ENCODE measurements at places on chromosomes 7 and 10.

DNA sequence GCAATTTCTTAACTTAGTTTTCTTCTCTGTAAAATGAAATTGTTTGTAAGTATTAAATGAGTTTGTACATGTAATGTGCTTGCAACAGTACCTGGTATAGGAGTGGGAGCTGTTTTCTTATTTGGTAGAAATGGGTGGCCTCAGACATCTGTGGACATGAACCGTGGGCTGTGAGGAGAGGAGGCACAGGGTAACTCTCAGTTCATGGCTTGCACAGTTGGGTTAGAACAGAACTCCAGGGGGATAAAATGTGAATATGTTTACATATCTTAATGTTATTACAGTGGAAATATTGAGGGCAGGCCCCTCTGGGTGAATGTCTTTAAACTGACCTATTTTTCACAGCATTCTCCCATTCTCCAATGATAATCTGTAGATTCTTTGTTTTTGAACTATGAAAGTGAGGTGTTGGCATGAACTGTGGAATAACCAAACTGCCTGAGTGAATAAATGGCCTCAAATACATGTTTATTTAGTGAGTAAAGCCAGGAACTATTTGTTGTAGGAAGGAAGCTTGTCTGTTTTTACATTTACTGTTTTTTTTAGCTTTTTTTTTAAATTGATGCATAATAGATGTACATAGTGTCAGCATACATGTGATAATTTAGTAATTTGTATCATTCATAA lies 2.6 kb downstream of the ABCA13 start:
- no peak for DNase-seq

- no peak for DNase-seq
Measured at GRCh38 chr7:158991824-158992621, 135.7 kb downstream of the DYNC2I1 start.

DNA sequence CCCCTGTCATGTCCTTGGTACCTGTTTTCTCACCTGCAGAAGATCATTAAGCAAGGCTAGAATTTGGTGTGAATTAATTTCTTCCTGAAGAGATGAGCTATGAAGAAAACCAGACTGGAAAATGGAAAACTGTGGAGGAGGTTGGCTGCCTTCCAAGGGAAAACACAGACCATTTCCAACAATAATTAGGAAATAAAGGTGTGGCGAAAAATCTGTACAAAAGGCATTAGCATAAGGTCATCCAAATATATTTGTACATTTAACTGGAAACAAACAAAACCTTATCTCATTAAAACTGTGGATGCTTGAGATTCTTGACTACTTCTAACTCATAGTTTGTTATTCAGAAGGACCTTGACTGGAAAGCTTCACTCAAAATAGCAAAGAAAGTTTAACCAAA lies 1.7 kb downstream of the STN1 start:
- no peak for DNase-seq

DNA sequence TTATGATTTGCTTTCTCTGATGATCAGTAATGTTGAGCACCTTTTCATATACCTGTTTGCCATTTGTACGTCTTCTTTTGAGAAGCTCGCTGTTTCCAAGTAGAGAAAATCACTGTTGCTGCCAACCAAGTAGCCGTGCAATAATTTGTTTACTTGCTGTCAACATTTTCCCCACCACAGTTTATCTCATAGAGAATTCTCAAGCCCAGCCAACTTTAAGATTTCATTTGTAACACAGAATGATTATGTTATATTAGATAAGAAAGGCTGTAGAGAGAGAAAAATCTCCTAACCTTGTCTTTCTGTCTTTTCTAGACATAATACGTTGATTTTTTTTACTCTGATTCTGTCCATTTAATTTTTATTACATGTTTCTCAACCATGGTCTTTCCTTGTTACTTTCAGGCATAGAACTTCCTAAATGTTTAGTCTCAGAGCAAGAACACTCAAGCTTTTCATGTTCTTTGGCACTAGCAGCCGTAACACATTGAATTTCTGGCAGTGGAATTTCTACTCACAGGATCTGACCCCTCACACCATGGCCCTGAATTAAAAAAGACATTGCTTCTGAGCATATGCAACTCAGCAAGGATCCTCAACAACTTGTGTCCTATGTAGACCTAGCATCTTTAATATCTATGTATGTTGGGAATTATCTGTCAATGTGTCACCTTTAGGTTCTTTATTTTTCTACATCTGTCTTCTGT lies 23.1 kb downstream of the RPA3 start:
- no peak for DNase-seq

GRCh38 chr7:24255139-24255538 lies 28.9 kb upstream of the NPY start:
- no peak for DNase-seq

DNA sequence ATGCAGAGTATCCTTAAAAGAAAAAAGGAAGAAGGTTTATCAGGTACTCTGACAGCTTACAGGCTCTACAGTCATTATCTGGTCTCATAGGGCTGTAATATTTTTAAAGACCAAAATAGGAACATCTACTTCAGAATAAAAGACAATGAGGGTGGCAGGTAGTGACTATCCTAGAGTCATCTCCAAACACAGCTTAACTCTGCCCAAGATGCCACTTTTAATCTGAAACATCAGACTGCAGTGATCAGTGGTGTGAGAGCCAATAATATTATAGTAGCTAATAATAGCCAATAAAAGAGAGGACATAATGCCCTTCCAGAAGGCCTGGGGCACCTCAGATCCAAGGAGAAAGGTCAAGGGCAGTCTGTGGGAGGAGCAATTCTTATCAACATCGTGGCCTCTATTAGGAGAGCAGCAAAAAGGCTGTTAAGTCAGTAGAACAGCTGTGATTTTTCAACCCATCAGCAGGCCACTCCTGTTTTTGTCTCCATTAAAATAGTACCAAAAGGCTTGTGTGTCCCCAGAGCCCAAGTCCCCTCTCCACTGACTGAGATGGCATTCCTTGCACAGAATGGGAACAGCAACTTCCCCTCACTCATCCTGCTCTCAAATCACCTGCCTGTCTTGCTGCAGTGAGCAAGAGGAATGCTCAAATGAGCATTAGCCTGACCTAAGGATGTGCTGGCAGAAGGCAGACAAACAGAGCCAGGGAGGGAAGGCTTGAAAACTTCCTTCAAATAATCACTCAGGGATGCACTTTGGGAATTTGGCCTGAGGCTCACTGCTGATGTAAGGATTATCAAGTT lies 20.7 kb upstream of the SPOCK2 start:
- DNase-seq: no peak

GRCh38 chr7:105136221-105136620 lies 122.2 kb downstream of the KMT2E start:
- no peak for DNase-seq

DNA sequence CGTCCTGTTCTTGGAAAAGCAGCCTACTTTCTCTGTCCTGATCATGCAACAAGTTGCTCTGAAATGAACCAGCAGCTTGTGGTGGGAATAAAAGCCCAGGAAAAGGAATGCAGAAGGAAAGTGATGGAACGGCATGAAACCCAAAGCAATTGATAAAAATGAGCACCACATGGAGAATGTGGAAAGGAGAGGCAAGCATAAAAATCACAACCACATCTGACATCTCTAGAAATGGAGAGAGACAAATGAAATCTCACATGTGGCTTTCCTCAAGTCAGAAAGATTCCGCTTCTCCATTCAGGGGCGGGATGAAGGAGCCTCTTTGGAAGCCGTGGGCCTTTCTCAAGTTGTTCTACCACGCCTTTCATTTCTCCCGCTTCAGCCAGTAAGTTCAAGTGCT lies 631.7 kb upstream of the GALNT17 start:
- no peak for DNase-seq

DNA sequence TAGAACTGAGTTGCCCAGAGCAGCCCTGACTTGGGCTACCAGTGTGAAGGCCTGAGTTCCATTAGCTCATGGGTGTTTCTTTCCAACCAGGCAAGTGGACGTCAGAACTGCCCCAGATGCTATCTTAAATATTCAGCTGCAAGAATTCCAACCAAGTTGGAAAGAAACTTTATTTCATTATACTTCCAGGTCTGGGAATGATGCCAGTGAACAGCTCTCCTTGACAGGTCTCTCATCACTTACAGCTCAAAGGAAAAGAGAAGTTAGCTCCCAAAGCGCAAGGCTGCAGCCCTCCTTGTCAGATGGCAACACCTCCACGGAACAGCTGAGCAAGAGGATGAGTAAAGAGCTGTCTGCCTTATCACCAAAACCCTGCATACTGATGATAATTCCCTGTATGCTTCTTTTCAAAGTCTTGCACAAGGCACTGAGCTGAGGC lies 255.5 kb upstream of the AOAH start:
- DNase-seq: no peak

DNA sequence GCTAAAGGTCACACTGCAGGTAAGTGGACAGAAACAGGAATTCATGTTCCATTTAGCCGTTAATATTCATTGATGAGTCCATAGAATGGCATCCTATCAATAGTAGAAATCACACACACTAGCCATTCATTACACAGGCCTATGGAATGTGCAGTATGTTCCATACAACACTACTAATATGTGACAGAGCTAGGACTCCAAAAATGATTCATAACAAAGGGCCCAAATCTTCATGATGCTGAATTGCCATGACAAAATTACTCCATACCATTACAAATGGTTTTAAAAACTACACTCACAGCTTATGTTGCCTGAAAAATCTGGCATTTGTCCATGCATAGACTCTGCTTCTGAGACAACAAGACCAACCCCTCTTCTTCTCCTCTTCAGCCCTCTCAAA lies 549.1 kb downstream of the XPNPEP1 start:
- DNase-seq: no peak

DNA sequence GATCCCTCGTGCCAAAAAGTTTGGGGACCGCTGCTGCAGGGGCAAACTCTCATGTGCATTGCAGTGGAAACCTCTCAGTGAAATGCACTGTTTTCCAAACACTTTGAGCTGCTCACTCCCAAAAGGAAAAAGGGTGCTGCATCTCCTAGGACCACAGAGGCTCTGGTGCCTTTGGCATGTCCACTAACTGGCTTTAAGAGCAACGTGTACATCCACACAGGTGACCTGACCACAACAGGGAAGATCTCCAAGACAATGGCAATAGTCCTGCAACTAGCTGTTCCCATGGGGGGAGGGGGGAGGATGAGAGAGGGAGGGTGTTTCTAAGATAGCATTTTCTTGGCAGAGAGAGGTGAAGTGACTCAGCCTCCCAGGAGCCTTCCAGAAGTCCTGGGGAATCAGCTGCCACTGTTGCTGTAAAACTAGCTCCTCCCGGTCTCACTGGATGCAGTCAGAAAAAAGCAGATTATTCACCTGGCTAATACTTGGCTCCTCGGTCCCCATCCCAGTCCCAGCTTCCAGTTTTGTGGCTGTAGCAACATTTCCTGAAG lies 181.7 kb downstream of the HECW1 start:
- DNase-seq: no peak

DNA sequence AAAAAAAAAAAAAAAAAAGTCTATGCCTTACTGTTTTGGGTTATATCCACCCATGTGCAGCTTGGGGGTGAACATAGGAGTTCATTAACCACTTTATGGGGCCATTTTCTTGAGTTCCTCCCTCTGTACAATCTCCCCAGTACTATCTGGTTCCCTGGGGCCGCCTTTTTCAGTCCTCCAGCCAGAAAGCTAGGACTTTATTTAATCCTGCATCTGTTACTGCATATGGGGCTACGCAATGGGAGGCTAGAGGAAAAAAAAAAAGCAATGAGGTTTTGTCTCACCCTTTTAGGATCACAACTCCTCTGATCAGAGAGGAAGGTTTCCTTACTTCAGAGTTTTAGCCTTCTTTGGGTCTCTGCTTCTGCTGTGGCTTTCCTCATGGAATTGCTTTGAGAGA lies 51.0 kb downstream of the BTRC start:
- DNase-seq: no peak

GRCh38 chr10:7040681-7041080 lies 370.2 kb downstream of the SFMBT2 start:
- no peak for DNase-seq

DNA sequence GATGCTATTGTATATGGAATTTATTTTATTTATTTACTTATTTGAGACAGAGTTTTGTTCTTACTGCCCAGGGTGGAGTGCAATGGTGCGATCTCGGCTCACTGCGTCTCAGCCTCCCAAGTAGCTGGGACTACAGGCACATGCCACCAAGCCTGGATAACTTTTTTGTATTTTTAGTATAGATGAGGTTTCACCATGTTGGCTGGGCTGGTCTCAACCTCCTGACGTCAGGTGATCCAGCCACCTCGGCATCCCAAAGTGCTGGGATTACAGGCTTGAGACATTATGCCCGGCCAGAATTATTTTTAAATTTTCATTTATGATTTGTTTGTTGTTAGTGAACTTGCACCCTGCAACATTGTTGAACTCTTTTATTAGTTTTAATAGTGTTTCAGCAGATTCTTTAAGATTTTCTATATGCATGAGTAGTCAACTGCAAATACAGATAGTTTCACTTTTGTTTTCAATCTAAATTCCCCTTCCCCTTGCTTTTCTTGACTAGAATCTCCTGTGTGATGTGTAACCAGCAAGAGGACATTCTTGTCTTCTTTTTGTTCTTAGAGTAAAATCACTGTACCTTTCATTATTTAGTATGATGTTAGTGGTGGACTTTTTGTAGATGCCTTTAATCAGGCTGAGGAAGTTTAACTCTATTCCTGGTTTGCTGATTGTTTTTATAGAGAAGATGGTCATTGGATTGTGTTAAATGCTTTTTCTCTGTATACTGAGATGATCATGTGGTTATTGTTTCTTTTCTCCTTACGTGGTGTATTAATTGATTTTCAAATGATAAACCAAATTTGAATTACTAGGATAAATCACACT lies 27.8 kb downstream of the ZNF33A start:
- no peak for DNase-seq

DNA sequence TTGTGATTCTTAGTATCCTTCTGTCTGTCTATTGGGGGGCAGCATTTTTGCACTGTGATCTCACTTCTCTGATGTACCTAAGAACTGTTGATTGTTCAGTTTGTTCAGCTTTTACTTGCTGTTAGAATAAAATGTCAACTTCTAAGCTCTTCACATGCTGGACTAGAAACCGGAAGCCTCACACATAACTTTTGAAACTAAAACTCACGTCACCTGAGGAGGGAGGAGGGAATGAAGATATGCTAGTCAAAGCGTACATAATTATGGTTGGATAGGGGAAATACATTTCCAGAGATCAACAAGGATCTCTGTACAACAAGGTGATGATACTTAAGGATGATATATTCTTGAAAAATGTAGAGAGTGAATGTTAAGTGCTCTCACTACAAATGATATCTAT lies 609.7 kb downstream of the INHBA start:
- DNase-seq: no peak

- no peak for DNase-seq
Measured at GRCh38 chr10:90447831-90448230, 410.0 kb downstream of the HTR7 start.
